ENCODE measurements at places on chromosomes 5 and 9.

GRCh38 chr5:104800440-104801048 is 1238.0 kb upstream of the NUDT12 start:
- DNase-seq, result no peak

DNA sequence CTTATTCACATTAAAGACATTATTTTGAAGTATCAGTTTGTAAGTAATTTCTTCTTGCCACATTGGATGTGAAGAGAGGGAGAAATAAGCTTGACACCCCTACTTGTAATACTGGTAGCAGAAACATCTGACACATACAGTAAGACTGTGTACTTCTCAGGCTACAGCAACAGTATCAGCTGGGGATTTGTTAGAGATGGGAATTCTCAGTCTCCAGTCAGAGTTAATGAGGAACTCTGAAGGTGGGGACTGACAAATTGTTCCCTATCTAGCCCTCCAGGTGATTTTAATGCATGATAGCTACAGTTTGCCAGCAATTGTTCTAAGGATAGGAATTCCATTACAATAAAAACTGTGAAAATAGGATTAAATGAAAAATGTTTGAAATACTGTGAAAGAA is 524.8 kb downstream of the PRR16 start:
- no peak for DNase-seq

- DNase-seq, result no peak
Observed at GRCh38 chr9:132833550-132834121, 44.4 kb downstream of the AK8 start.

DNA sequence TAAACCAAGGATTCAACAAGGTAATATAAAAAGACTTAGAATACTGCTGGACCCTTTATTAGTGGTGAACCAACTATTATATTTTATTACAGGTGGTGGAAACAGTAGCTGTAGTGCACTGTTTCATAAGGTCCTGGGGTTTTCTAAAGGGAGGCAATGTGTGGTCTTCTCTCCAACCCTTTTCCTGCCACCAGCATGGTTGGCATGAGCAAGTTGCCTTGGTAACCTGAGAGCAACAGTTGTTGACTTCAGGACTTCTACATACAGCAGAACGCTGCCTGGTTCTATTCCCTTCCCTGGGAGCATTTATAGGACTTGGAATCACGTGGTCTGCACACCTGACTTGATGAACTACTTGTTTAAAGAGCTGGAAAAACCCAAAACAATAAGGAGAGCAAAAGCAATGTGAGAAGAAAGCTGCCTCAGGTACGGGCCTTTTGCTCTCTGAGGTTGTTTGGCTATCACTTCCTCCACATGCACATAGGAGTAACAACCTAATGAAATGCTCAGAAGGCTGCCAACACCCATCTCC is 81.1 kb upstream of the RAI14 start:
- no peak for DNase-seq

DNA sequence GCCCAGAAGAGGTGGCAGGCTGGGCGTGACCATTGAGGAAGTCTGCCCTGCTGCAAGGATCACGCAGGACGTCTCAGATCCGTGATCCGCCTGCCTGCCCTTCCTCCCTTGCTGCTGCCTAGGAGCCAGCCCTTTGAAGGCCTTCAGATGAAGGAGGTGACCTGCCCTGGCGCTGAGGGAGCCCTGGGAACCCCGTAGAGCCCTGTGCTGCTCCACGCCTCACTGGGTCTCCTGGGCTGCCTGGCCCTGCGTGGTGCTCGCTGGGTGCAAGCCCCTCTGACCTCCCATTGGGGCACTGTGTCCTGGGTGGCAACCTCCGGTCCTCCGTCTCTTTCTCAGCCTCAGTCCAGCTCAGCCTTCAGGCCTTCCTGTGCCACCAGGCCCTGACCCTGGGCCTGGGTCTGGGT is 295.3 kb upstream of the IRX4 start:
- DNase-seq, result no peak

DNA sequence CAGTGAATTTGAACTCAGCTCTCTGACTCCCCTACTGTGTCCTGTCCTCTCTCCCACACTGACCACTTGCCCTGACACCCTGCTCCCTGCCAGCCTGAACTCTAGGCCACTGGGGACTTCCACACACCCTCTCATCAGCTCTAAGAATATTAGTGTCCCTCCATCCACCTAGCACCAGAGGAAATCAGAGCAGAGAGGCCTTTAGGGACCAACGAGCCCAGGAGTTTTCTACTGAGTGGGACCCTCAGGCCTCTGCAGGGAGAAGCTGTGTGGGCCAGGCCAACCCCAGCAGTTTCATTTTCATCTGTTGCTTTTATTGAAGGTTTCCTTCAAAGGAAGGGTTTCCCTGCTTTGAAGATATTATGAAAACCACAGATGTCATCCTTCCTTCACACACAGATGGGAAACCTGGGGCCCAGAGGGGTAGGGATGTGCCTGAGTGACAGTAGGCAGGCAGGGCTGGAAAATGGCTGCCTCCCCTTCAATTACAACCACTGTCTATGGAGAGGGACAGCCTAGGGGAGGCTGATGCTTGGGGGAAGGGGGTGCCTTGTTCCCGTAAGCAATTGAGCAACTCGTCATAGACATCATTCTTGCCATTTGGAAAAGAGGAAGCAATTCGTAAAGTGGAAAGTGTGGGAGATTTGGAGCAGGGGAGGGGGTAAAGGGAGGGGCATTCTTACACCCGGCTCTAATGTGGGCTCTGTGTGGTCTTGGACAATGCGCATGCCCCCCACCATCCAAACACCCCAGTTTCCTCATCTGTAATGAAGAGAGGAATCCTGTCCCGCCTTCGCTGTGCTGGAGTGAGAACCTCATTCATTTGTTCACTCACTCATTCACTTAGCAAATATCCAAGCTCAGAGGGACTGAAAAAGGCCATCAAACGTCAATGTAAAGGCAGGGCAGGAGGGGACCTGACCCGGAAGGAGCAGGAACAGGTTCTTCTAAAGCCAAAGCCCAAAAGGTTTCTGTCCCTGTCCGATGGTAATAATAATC is 3.9 kb downstream of the GLIPR2 start:
- DNase-seq, result no peak

DNA sequence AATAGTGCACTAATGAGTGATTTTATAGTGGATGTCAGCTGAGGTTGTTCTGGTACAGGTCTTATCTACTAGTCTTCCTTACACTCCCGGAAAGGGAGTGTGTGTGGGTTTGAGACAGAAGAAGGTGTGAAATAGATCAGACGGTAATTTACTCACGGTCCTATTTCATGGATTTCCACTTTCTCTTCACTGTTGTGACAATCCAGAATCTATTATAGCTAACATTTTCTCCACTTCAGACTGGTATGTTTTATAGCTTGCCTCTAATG is 7.0 kb upstream of the C9 start:
- no peak for DNase-seq

GRCh38 chr5:43497311-43498104 is 13.8 kb upstream of the TMEM267 start:
- no peak for DNase-seq

DNA sequence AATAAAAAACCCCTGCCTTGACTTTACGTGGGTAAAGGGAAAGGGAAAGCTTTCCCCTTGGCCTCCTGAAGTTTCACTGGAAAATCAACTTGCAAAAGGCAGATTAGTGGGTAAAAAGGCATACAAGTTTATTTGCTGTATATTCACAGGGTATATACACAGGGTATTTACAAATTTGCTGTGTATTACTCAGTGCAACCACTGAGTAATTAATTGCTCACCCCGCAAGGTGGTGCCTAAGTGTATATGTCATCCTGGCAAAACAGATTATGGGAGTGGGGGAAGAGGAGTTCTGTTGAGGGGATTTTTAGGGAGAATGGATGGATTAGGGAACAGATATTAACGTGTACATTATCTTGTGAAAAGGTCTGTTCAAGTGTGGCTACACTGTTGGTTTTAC is 7.1 kb upstream of the RARS1 start:
- DNase-seq, result no peak

DNA sequence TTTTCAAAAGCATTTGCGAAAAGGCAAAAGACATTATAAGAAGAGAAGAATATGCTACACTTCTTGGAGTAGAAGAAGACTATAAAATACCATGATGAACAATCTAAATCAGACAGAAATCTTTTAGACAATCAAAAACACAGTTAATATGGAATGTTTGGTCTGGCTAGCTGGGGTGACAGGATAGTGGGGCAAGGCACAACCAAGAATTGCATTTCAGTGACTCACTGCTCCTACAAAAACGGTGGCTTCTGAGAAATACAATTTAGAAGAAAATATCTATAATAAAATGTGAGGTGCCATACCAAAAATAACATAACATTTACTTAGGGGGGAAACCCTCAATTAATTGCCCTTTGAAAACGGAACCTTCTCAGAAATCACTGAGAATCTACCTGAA is 363.4 kb downstream of the NPR3 start:
- DNase-seq, result no peak

GRCh38 chr9:125190361-125190801 is 778 bp upstream of the PPP6C start:
- no peak for DNase-seq

DNA sequence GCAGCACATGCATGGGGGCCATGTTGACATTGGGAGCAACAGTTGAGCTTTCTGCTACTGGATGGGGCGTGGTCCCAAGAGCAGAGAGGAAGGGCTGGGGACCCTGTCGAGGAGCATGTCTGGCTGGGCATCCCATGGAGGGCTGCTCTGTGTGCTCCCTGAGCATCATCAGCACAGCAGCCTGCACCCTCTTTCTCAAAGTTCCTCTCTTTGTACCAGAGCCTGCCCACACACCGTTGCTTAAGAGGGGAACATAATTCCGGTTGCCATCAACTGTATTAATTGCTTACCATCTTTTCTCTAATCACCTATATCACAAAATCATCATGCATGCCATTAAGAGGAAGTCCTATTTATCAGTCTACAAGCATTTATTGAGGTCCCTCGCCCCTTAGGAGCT is 55.2 kb upstream of the DIRAS2 start:
- no peak for DNase-seq

DNA sequence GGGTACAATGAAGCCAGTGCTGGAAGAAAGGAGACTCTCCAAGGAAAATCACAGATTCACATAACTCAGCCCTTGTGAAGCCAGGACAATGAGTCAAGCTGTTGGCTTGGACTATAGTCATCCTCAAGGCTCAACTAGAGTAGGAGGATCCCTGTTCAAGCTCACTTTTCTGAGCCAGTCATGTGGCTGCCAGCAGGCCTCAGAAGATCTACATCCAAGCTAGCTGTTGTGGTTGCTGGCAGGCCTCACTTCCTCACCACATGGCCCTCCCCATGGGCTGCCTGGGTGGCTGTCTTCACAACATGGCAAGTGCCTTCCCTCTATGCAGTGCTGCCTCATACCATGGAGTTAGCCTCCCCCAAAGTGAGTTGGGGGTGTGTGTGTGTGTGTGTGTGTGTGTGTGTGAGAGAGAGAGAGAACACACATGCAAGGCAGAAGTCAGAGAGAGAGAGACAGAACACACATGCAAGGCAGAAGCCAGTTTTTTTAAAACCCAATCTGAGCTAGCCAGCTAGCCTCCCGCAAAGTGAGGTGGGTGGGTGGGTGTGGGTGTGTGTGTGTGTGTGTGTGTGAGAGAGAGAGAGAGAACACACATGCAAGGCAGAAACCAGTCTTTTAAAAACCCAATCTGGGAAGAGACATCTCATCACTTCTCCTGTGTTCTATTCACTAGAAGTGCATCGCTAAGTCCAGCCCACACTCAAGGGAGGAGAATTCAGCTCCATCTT is 17.1 kb downstream of the SCAI start:
- DNase-seq, result peak; percentile 37

DNA sequence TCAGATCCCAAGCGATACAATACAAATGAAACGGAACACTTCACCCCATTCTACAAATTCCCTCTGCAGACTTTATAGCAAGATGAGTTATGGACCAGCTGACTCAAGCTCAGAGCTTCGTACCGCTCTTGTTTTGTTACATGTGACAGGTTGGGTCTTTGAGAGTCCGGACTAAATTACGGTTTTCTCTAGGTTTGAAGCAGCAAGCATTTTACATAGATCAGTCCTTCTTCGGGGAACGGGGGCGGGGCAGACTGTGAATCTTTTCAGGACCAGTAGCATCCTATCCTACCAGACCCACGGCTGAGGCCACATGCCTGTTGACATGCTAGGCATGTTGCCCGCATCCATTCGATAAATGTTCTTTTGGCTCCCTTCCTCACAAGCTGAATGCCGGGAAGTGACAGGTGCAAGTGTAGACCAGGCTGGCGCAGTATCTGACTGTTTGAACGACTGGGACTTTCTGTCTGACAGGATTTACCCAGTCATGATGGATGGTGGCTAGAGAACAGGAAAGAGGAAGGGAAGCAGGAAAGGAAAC is 811.0 kb upstream of the GRAMD2B start:
- DNase-seq, result no peak

- no peak for DNase-seq
Observed at GRCh38 chr5:61322738-61323725, 9.0 kb upstream of the ZSWIM6 start.
